RCC 7860 (cell line): ENCODE measurements at places on chromosomes 2 and 18.

GRCh38 chr2:104826016-104826415 lies 27.9 kb upstream of the POU3F3 start:
- no peak for DNase-seq

DNA sequence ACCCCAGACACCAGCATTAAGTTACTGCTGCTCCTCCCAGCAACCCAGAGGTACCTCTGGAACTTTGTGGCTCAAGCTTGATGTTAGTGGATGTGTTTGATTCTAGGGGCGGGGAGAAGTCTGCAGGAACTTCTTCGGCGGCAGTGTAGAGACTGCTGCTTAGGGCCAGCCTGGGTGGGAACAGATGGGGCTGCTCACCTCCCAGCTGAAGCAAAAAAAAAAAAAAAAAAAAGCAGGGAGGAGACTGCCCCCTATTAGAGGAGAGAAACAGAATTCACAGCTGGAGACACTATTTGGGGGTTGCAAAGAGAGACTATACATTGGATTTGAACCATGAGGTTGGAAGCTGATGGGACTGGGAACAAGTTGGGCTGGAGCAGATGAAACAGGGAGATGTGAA lies 28.6 kb upstream of the FAM136A start:
- DNase-seq = no peak

- DNase-seq = no peak
Measured at GRCh38 chr2:128808462-128809258, 490.0 kb upstream of the HS6ST1 start.

DNA sequence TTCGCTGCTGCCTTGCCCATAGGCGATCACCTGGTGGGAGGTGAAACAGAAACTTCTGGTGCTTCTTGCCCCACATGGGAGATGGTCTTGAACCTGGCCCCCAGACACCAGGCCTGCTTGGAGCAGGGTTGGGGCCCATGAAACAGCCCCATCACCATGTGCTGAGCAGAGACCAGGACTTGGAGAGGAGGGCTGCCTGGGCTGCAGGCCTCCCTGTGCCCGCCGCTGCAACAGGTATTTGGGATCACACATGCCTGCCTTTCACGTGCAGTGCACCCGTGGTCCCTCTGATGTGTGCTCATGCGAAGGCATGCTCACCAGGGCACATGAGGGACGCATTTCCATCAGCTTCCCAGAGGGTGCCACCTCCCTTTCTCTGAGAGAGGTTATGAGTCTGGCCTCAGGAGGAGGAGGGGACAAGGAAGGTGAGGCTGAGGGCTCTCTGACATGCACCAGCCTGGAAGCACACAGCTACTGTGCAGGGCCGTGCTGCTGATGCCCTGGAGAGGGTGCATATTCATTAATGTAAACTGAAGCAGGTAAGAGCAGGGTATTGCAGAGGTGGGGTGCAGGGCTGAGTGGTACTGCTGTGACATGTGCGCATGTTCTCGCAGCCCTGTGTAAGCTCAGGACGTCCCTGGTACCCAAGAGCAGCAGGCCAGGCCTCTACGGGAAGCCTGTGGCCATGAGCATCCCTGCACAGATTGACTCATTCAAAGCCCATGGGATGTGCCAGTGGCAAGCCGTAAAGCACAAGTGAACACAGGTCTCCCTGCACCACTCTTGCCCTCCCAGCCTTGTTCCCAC lies 4.2 kb upstream of the OXER1 start:
- no peak for DNase-seq

- no peak for DNase-seq
Measured at GRCh38 chr2:148237911-148238310, 217.0 kb downstream of the MBD5 start.
